ENCODE measurements at places on chromosomes 3 and 15.

- no peak for DNase-seq
Measured at GRCh38 chr15:85406916-85407315, 26.5 kb downstream of the AKAP13 start.

DNA sequence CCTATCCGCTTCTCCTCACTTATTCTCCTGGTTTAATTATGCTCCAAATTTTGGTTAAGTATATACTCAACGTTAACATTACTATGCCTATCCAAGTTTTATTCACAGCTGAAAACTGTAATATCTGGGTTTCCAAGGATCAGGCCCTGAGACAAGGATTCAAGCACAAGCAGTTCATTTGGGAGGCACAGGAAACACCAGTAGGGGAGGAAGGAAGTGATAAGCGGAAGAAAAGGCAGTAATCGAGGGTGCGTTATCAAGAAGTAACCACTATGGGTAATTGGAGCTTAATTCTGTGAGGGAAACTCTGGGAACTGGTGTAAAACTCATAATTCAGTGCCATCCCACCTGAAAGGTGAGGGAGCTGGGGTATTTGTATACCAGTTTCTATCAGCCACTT lies 120.3 kb downstream of the KCNAB1 start:
- no peak for DNase-seq

DNA sequence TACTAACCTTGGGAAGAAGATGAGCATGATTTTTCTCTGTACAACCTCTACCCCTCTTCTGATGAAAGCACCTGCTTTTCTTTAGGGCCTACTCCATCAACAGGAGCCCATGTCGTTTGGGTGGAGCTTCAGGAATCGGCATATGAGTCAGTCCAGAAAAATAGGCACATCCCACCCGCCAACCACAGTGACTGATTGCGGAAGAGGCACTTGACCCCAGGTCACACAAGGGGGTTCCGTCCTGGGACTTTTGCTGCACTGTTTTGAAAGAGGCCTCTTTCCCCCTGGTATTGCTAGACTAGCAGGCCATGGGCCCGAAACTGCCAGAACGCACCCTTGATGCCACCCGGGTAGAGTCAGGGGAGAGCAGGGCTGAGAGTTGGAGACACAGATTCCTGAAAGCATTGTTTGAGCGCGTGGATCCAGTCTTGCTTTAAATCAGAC lies 19.3 kb upstream of the NRROS start:
- no peak for DNase-seq

DNA sequence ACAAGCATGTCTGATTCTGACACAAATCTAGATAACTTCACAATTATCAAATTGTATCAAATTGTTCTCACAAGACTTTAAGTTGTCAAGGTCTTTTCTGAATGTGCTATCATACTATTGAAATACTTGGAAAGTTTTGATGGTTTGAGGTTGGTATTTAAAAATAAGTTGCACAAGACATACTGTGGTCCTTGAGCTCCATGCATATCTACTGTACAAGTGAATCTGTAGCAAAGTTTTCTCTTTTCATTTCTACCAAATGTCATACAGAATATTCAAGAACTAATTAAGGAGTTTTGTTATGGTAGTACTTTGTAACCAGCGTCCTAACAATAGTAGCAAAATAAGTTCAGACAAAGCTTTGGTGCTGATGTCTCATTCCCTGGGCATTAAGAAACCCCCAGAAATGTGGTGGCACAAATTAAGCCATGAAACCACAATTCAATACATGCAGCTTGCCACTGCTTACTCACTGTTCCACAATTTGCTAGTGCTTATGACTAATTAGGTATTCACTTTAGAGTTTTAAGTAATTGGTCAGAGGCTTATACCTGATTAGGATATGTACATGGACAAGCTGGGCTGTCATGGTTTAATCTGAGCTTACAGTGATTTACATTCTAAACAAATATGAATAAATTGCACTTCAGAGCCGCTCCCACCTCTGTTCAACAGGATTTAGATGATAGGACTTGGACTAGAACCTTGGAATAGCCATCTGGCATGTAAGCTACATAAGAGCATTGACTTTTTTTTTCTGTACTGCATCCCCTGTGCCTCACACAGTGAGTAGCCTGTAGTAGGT lies 8.8 kb downstream of the TBC1D23 start:
- DNase-seq, result no peak

DNA sequence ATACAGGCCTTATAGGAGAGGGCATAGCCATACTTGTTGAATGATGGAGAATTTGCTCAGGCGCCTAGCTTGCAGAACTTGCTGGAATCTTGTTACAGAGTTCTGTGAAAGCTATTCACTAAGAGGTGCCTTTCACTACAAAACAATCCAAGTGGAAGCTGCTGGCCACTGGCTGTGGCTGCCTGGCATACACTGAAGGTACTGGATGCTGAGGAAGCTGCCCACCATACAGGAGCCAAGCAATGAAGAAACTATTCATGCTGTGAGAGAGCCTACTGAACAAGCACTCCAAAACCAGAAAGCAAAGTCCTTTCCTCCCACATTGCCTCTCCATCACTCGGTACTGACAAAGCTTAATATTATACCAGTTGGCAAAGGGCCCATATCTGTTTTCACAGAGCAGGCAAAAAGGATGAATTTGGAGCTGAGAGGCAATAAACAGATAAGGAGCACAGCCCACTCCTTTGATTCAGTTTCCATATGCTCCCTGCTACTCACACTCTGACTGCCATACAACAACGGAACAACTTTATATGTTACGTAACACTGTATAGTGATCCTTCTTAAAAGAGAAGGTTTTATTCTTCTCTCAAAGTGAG lies 192.6 kb upstream of the ALCAM start:
- no peak for DNase-seq

DNA sequence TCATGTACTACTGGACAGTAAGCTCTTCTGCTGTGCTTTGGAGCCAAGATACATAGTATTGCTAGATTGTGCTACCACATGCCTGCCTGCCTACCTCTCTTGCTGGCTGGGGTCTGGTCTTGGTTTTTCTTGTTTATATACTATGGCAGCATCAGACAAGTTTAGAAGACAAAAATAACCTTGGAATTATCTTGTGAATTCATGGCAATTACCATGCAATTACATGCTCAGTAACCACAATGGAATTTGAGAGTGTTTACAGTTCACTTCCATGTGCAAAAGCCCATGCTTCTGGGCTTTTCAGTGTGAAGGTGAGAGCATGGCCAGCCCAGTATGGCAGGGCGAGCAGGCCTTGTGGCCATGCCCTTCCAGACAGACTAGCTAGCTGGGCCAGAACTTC lies 48.0 kb upstream of the C15orf61 start:
- DNase-seq, result no peak

DNA sequence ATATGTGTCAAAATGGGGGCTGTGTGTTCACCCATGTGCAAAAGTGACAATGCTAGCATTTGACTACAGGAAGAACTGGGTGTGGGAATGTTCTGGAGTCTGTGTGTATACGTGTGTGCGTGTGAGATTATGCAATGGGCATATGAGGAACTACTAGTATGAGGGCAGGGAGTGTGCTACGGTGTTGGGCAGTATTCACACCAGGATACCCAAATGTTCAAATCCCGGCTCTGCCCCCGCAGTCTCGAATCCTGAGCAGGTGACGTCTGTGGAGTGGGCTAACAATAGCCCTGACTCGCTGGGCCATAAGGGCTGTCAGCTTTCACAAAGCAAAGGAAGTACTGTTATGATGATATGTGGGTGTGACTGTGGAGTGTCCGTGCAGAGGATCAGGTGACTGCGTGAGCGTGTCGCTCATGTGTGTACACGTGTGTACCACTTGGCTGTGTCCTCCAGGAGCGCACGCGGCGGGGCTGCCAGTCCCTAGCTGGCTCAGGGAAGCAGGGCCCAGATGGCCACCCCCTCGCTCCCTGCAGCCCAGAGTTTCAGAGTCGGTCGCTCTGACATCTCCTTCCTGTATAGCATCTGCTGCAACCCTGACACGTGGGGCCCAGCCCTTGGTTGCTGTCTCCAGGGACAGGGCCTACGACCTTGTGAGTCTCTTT lies 27.2 kb downstream of the IQSEC1 start:
- DNase-seq, result no peak

GRCh38 chr3:54846119-54846518 lies 81.7 kb downstream of the LRTM1 start:
- no peak for DNase-seq

- DNase-seq, result no peak
Measured at GRCh38 chr3:124600765-124601164, 129.5 kb upstream of the UMPS start.

- no peak for DNase-seq
Measured at GRCh38 chr15:95454403-95455262, 875.9 kb upstream of the NR2F2 start.
